ENCODE measurements at places on chromosomes 3 and 15. TPM values are rescaled to one million over a fixed set of nuclear protein-coding genes. Genes with fewer than 3 reads are reported as not detected.

The AHSG gene
- total RNA-seq, result not detected

The KCNMB2 gene
- total RNA-seq, result not detected

The CNTN3 gene
- 0.21 TPM for total RNA-seq

The TAGLN3 gene
- 46.6 TPM for total RNA-seq

The HEG1 gene
- total RNA-seq, result 11.4 TPM

The SLC35A5 gene
- 59.7 TPM for total RNA-seq

The TXNRD3 gene
- 10.3 TPM for total RNA-seq

The ADAMTS9 gene
- 32.1 TPM for total RNA-seq

The LMLN gene
- 7.4 TPM for total RNA-seq

The TUSC7 gene
- not detected for total RNA-seq

The UBR1 gene
- total RNA-seq, result 33.2 TPM

The MCTP2 gene
- 0.56 TPM for total RNA-seq

The GPR149 gene
- total RNA-seq, result not detected

The CCDC39 gene
- total RNA-seq, result 3.3 TPM

The GOLGA6B gene
- not detected for total RNA-seq

The SOX2 gene
- 584 TPM for total RNA-seq

The MYRIP gene
- 0.62 TPM for total RNA-seq

The PAQR5 gene
- 1.4 TPM for total RNA-seq

The C3orf49 gene
- total RNA-seq, result not detected

The RFTN1 gene
- 0.92 TPM for total RNA-seq

The CCR9 gene
- not detected for total RNA-seq

The COL6A5 gene
- total RNA-seq, result not detected

The ADGRG7 gene
- not detected for total RNA-seq

The SGO1 gene
- total RNA-seq, result 48.2 TPM

The INSYN1 gene
- 0.17 TPM for total RNA-seq

The COX17 gene
- 20.9 TPM for total RNA-seq

The ZNF860 gene
- total RNA-seq, result 0.22 TPM

The SLC22A13 gene
- 0.21 TPM for total RNA-seq

The ESYT3 gene
- 0.59 TPM for total RNA-seq

The IL17RB gene
- total RNA-seq, result 5.5 TPM

The CSTA gene
- not detected for total RNA-seq

The LRRC58 gene
- 29.2 TPM for total RNA-seq

The DPPA2 gene
- 1.2 TPM for total RNA-seq

The RBMS3 gene
- total RNA-seq, result 0.65 TPM

The CSPG4 gene
- 0.37 TPM for total RNA-seq

The SEMA6D gene
- 12.5 TPM for total RNA-seq

The CX3CR1 gene
- not detected for total RNA-seq

The FGD5 gene
- 0.25 TPM for total RNA-seq

The POPDC2 gene
- total RNA-seq, result 1.5 TPM

The GYG1 gene
- 20.7 TPM for total RNA-seq

The IL5RA gene
- not detected for total RNA-seq

The ANO10 gene
- total RNA-seq, result 32.5 TPM

The ERICH6 gene
- total RNA-seq, result not detected

The ANKRD34C gene
- not detected for total RNA-seq

The SOX14 gene
- not detected for total RNA-seq

The OIP5 gene
- 80.9 TPM for total RNA-seq

The SEMA4B gene
- 18.9 TPM for total RNA-seq

The GPR176 gene
- total RNA-seq, result 20.6 TPM

The TGM5 gene
- total RNA-seq, result not detected

The DLL4 gene
- total RNA-seq, result 0.12 TPM

The TIGIT gene
- not detected for total RNA-seq

The CKMT1B gene
- 4.4 TPM for total RNA-seq

The COL6A6 gene
- total RNA-seq, result 0.22 TPM

The PLIN1 gene
- 0.07 TPM for total RNA-seq

The MKRN2OS gene
- total RNA-seq, result not detected

The MUC13 gene
- total RNA-seq, result not detected

All from neural progenitor cell (in vitro differentiated cells).